Neural progenitor cell (in vitro differentiated cells): ENCODE measurements at places on chromosomes 13 and 19.

DNA sequence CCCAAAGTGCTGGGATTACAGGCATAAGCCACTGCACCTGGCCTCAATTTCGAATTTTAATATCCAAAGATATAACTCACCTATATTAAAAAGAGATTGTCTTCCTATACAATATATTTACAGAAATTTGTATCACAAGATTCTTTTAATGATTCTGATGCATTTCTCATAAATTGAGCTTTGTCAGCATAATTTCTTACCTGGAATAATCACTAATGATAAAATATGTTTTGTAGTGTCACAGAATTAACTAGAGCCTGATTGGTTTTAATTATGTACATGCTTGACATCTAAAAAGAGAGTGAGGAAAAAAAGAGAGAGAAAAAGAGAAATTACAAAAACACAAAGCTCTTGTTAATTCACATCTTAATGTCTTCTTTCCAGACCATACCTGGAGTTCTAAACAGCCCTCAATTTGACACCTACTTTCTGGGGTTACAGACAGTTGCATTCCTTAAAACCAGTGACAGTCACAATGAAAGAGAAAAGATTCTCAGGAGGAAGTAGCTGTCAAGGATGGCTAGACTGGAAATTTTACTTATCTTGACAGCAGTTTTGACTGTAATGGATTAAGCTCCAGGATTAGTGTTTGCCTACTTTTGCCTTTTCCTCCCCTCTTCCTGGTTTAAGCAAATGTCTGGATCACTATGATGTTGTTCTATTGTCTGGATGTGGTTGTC is 214.4 kb downstream of the SPRY2 start:
- DNase-seq, result no peak

DNA sequence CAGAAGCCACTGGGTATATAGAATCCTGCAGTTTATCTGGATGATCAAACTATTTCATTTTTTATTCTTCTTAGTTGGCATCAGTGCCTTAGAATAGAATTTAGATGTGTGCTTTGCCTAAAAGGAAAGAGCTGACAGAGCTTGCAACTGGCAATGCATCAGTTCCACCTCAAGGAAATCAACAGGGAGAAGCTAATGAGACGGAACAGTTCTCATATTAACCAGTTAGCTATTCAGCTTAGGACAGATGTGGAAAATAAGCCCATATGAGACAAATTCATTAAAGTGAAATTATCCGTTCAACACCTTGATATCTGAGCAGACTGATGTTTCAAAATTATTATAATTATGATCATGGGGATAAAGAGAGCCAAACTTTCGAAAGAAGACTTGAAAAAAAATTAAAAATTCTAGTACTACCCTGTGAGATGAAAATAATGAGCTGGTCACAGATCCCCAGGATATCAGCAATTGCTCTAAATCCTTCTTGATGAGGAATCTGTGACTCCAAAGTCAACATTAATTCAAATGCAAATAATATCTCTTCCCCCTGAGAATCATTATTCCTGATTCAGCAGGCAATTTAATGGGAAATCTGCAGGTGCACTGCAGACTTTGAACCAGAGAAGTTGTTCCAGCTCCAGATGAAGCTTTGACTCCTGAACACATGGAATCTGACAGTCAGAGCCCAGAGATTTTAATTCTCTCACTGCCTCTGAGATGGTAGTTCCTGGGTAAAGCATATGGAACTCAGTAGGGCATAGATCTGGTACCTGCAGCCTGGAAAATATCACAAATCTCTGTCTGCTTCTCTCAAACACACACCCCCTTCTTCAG is 486.8 kb downstream of the FOXO1 start:
- DNase-seq, result no peak

GRCh38 chr13:44373247-44373600 is 400 bp upstream of the SERP2 start:
- DNase-seq, result no peak

DNA sequence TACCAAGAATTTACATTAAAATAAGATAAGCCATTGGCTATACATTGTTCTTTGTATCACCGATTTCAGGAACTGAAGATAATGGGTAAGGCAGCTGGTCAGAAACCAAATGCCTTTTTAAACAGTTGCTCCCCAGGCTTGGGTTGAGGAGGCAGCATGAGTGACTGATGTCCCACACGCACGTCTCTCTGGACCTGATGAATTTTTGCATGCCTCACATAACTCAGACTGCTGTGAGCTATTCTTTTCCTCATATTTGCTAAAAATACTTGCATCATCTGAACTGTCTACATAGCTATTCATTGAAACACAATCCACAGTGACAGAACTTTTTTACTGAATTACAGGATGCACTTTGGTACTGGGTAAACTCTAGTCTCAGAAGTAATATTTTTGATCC is 123.6 kb upstream of the MAB21L1 start:
- DNase-seq, result no peak

DNA sequence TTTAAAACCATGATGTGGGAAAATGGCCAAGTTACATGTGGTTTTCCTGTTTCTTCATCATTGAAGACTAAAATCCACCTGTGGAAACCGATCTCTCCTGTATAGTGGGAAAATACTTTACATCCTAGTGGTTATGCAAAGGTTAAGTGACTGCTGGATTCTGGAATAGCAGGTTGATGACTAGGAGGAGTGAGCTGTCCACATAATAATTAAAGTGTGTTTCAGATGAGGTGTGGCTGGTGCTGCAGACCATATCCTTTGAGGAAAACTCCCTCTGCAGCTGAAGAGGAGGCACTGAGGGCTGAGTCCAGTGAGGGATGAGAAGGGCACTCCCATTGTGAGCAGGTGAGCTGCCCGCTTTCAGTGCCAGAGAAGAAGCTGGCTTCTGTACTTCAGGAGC is 43.2 kb downstream of the DCLK1 start:
- no peak for DNase-seq

GRCh38 chr13:41756198-41756880 is 204.6 kb downstream of the VWA8 start:
- DNase-seq, result no peak

GRCh38 chr13:47332149-47332548 is 435.3 kb upstream of the HTR2A start:
- DNase-seq, result no peak

DNA sequence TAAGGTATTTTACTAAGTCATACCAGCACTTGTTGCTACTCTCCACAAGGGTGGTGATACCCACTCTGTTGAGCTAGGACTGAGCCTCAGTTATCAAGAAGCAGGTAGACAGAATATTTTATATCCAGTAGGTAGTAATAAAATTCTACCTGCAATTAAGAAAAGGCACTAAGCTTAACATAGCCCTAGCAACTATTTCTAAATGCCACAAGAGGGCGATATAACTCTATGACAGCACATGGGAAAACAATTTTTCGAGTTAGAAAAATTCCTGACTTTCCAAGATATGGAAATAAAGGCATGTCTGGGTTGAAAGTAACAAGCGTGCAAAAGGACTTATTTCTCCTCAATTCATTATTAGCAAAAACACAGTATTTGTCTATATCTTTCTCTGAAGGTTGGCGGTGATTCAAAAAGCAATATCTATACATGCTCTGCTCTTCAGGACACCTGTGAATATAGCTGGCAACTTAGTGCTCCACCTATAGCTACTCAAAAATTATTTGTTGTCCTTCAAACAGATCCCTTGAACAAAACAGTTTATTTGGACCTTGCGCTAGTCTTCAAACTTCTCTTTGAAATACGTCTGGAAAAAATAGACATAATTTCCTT is 14.7 kb downstream of the CCDC169 start:
- DNase-seq, result peak; percentile 41

GRCh38 chr13:66714795-66715194 is 515.3 kb downstream of the PCDH9 start:
- DNase-seq, result no peak

DNA sequence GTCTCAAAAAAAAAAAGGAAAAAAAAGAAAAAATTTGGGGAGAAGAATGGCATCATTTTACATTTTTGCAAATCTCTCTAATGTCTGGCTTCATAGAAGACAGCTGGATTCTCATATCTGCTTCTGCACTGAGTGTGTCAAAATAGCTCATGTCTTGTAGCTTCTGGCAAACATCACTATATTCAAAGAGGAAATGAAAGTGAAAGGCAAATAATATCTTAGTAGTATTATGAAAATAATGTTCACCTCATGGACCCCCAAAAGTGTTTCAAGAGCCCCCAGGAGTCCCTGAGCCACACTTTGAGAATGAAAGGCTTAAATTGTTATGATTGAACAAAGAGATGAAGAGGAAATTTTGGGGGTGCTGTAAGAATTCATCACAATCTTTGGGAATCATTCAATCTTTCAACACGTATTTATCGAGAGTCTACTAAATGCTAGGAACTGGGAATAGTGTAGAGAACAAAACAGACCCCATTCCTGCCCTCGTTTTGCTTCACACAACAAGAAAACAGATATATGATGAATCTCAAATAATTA is 1.2 kb upstream of the SLC6A16 start:
- DNase-seq, result no peak

- peak; percentile 96 for DNase-seq
These were observed 746 bp upstream of the ZNF345 start for GRCh38 chr19:36849701-36850558.

- no peak for DNase-seq
These were observed 1.1 kb downstream of the APC2 start for GRCh38 chr19:1450735-1451731.
